ENCODE measurements at places on chromosomes 16 and 17. TPM values are rescaled to one million over a fixed set of nuclear protein-coding genes. Genes with fewer than 3 reads are reported as not detected.

Gene TMEM220
- 0.84 TPM for total RNA-seq

Gene PHB1
- 189 TPM for total RNA-seq

Gene CRHR1
- total RNA-seq, result not detected

Gene ESRP2
- not detected for total RNA-seq

Gene FOXC2
- not detected for total RNA-seq

Gene TMEM132E
- not detected for total RNA-seq

Gene TNFRSF17
- total RNA-seq, result not detected

Gene CFAP52
- total RNA-seq, result not detected

Gene VPS35
- total RNA-seq, result 80.8 TPM

Gene CHST6
- total RNA-seq, result 0.05 TPM

Gene OTOP2
- not detected for total RNA-seq

Gene KRTAP4-1
- total RNA-seq, result not detected

Gene MLKL
- total RNA-seq, result 29.2 TPM

Gene GGA2
- total RNA-seq, result 124 TPM

Gene MEFV
- total RNA-seq, result 0.25 TPM

Gene WDR81
- total RNA-seq, result 41.0 TPM

Gene PKD1
- 68.5 TPM for total RNA-seq

Gene TMEM98
- 12.2 TPM for total RNA-seq

Gene RNF43
- 3.7 TPM for total RNA-seq

Gene KRTAP4-6
- not detected for total RNA-seq

Gene KIF2B
- not detected for total RNA-seq

Gene TADA2A
- 44.1 TPM for total RNA-seq

Gene SULT1A2
- total RNA-seq, result 0.30 TPM

Gene KRTAP9-2
- not detected for total RNA-seq

Gene CRYBA1
- total RNA-seq, result not detected

Gene UMOD
- not detected for total RNA-seq

Gene ABCC1
- total RNA-seq, result 65.5 TPM

Gene PRDM7
- not detected for total RNA-seq

Gene CHRNE
- 0.73 TPM for total RNA-seq

Gene ACSM3
- total RNA-seq, result 5.5 TPM

Gene CD300LB
- total RNA-seq, result not detected

Gene TAT
- total RNA-seq, result not detected

Gene NOG
- total RNA-seq, result not detected

Gene KRTAP9-8
- not detected for total RNA-seq

Gene PIGS
- total RNA-seq, result 59.9 TPM

Gene MYO15B
- total RNA-seq, result 53.8 TPM

Gene SLFN12
- 12.5 TPM for total RNA-seq

Gene RCVRN
- total RNA-seq, result not detected

Gene CCDC40
- not detected for total RNA-seq

Gene TK1
- 78.0 TPM for total RNA-seq

Gene SCIMP
- total RNA-seq, result not detected

Gene RNF222
- not detected for total RNA-seq

Gene C16orf89
- total RNA-seq, result not detected

Gene GAST
- total RNA-seq, result not detected

Gene CCL16
- not detected for total RNA-seq

Gene ABCA9
- 0.27 TPM for total RNA-seq

Gene PERCC1
- not detected for total RNA-seq

Gene TRPV3
- total RNA-seq, result 0.27 TPM

Gene C1QTNF1
- total RNA-seq, result not detected

Gene SNX20
- total RNA-seq, result 67.4 TPM

Gene PRCD
- total RNA-seq, result not detected

Measured in T-helper 2 cell treated with Interferon-gamma antibody and Interleukin-4, amounts not matched to agents 100 ng/mL and 5 ng/mL, for 36 hours (primary cell).